Stimulated activated CD4-positive, alpha-beta T cell treated with anti-CD3 and anti-CD28 coated beads, Interleukin-1b, Interleukin-23, amount 100 ng/mL, for 24 hours (primary cell): ENCODE measurements at places on chromosomes 16 and 17.

GRCh38 chr17:57035971-57036481, 49.0 kb upstream of the AKAP1 start:
- no peak for DNase-seq

GRCh38 chr16:10641953-10642949, 52.5 kb downstream of the TEKT5 start:
- DNase-seq = no peak

- DNase-seq = no peak
These were observed 2335.5 kb downstream of the TP53TG3F start for GRCh38 chr16:35794896-35795295.

DNA sequence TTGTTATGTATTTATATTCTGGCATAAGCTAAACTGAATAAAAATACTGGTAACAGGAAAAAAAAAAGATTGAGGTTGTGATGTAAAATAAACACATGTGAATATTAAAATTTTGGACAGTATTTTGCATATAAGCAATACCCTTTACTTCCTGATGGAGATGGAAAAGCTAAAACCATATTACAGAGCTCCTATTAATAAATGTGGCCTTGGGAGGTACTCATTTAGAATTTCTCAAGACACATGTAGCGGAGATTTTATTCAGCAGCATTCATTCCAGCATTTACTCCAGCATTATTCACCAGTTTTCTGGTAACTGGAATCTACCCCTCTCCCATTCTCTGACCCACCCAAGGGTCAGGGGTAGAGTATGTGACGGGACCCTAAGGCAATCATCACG, 94.3 kb upstream of the AXIN2 start:
- no peak for DNase-seq
